Neural progenitor cell (in vitro differentiated cells): ENCODE measurements at places on chromosomes 2 and 18.
A peak's percentile ranks its signal among the peaks of the same experiment; 100 is the strongest.

DNA sequence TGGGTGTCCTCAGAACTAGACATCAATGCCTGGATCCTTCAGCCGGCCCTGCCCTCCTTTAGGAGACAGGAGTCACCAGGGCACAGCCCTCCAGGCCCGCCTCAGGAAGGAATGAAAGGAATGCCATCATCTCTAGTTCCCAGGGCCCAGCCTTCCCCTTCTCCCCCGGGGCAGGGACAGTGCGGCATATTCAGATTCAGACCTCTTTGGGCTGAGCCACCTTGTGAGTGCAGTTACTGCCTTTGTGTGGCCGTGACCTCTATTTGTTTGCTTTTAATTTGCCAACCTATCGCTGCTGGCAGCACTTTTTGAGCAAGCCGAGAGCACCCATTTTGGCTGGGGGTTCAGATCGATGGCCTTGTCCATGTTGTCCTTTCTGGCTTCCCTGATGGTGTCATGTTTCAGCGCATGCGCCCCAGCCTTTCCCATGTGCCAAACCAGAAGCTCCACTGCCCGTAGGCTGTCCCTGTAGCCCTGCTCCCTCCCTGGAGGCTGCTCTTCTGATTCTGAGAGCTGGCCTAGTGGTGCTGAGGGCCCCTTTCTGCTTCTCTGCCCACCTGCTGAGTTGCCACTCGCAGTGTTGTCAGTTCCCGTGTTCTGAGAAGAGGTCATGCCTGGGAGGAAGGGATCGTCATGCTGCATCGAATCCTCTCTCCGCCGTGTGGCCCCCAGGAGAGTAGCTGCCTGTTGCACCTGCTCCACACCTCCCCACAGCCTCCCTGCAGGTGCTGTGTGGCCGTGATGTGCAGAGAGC lies 10.9 kb downstream of the ANKRD23 start:
- H3K4me1 ChIP-seq, result peaks cover 20% of the 10 kb centered on the region
- H3K36me3 ChIP-seq, result no peaks in the 10 kb centered on the region
- peak overlapping the region; percentile 27 for H3K4me3 ChIP-seq
- H3K27me3 ChIP-seq, result no peaks in the 10 kb centered on the region
- DNase-seq, result peak; percentile 93

GRCh38 chr2:212843409-212844199 lies 305.0 kb upstream of the ERBB4 start:
- no peak for DNase-seq
- no peak overlapping the region for H3K4me3 ChIP-seq
- no peaks in the 10 kb centered on the region for H3K36me3 ChIP-seq
- no peak overlapping the region for H3K27ac ChIP-seq

DNA sequence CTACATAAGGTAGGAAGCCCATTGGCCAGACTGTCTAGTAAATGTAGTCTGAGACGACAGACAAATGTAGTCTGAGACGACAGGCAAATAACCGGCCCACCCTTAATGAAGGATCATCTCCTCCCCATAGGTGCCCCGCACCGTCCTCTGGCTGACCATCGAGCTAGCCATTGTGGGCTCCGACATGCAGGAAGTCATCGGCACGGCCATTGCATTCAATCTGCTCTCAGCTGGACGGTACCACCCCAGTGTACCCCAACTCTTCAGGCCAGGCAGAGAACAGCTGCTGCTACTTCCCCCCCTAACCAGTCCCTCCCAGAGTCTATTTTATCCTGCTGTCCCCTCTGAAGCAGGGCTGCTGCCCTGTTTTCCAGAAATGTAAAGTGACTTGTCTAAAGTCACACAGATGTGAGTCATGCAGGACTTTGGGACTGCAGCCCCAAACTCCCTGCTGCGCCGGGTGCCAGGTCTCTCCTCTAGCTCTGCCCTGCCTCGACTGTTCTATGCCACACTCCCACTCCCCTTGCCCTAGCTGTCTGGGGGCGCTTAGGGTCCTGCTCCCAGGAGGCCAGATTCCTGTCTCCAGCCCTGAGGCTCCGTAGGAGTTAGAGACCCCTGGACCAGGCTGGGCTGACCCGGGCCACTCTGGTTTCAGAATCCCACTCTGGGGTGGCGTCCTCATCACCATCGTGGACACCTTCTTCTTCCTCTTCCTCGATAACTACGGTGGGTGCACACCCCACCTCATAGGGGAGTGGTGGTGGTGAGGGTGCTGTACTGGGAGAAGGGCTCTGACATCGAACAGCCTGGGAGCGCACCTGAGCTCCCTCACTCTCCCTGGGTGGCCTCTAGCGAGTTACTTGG lies 4.7 kb downstream of the SLC11A1 start:
- H3K27me3 ChIP-seq, result peaks cover 28% of the 10 kb centered on the region
- peak; percentile 7 for DNase-seq
- no peak overlapping the region for H3K27ac ChIP-seq
- no peaks in the 10 kb centered on the region for H3K4me1 ChIP-seq
- no peaks in the 10 kb centered on the region for H3K36me3 ChIP-seq
- peak overlapping the region; percentile 50 for H3K4me3 ChIP-seq

- H3K4me1 ChIP-seq, result peaks cover 25% of the 10 kb centered on the region
- H3K27me3 ChIP-seq, result no peaks in the 10 kb centered on the region
- H3K27ac ChIP-seq, result peak overlapping the region; percentile 76
- no peak overlapping the region for H3K4me3 ChIP-seq
- peak; percentile 31 for DNase-seq
Observed at GRCh38 chr2:174901075-174901474, 104.1 kb downstream of the CHN1 start.

GRCh38 chr2:70525032-70525431 lies 28.6 kb downstream of the TGFA start:
- no peaks in the 10 kb centered on the region for H3K4me1 ChIP-seq
- H3K4me3 ChIP-seq, result no peak overlapping the region
- H3K27me3 ChIP-seq, result no peaks in the 10 kb centered on the region
- no peak overlapping the region for H3K27ac ChIP-seq
- H3K36me3 ChIP-seq, result no peaks in the 10 kb centered on the region

GRCh38 chr2:147760984-147761383 lies 83.8 kb upstream of the ACVR2A start:
- no peaks in the 10 kb centered on the region for H3K27me3 ChIP-seq
- no peak overlapping the region for H3K4me3 ChIP-seq
- H3K36me3 ChIP-seq, result no peaks in the 10 kb centered on the region
- H3K27ac ChIP-seq, result no peak overlapping the region
- DNase-seq, result no peak
- peaks cover 13% of the 10 kb centered on the region for H3K4me1 ChIP-seq

GRCh38 chr18:48994044-48994651 lies 43.4 kb upstream of the SMAD7 start:
- no peak overlapping the region for H3K27ac ChIP-seq
- H3K36me3 ChIP-seq, result no peaks in the 10 kb centered on the region
- DNase-seq, result no peak
- H3K4me3 ChIP-seq, result no peak overlapping the region
- H3K4me1 ChIP-seq, result no peaks in the 10 kb centered on the region

- H3K4me3 ChIP-seq, result no peak overlapping the region
- DNase-seq, result no peak
- peaks cover 9% of the 10 kb centered on the region for H3K4me1 ChIP-seq
- H3K27me3 ChIP-seq, result no peaks in the 10 kb centered on the region
- no peak overlapping the region for H3K27ac ChIP-seq
Observed at GRCh38 chr2:230221493-230221892, 1.7 kb upstream of the SP110 start.
